ENCODE measurements at places on chromosomes 1 and 21.

DNA sequence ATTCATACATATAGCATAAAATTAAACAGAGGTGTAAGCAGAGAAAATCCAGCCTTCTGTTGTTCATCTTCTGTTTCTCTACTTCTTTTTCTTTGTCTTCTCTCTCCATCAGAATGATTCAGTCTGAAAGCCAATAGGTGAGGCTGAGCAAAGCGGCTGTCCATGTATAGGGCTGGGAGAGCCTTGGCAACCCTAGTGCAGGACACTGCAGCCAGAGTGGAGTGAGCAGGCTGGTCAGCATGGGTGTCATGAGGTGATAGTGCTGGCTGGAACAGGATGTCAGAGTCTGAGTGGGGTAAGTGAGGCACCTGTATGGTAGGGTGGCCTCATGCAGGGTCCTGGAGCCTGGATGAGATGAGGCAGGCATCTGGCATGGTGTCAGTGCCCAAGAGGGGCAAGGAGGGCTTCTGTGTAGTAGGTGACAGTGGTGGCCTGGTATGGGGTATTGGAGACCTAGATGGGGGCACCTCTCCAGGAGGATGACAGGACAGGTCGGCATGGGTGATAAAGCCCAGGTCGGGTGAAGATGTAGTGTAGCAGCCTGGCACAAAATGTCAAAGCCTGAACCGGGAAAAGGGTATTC is 45.5 kb upstream of the GTF2B start:
- DNase-seq = no peak

DNA sequence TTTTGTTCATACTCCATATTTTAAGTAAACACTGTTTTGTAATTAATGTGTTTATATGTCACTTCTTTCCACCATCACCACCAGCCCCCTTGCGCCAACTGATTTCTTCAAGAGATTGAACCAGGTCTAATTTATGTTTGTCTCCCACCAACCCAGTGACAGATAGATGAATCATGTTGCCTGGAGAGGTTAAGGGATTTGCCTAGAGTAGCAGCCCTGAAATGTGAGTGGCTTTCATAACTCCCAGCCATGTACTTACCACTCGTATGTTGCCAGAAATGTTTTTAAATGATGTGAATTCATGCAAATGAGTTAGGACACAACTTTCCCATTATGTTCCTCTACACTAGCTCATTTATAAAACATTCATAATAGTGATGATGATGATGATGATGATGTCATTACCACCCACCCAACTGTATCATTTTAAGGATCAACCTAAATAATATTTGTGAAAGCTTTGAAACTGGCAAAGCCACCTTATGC is 86.9 kb downstream of the LRRC8D start:
- DNase-seq = no peak

- peak; percentile 55 for DNase-seq
These were observed 106.0 kb downstream of the SLC45A1 start for GRCh38 chr1:8423692-8424538.

GRCh38 chr21:44749759-44750674 is 38.6 kb upstream of the TSPEAR start:
- DNase-seq = no peak

DNA sequence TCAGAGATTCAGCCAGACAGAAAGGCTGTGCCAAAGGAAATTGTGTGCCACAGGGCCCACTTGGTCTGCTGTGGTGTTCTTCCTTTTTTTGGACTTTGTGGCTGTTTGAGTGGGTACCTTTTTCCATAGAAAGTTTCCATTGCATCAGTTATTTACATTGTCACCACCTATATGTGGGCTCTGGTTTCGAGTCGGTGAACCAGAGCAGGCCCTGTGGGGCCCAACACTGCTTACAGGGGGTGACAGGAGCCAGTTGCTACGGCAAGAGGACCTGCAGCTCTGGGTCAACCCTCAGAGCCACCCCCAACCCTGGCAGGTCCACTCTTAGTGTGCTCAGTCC is 157.0 kb upstream of the EDN2 start:
- peak; percentile 42 for DNase-seq

DNA sequence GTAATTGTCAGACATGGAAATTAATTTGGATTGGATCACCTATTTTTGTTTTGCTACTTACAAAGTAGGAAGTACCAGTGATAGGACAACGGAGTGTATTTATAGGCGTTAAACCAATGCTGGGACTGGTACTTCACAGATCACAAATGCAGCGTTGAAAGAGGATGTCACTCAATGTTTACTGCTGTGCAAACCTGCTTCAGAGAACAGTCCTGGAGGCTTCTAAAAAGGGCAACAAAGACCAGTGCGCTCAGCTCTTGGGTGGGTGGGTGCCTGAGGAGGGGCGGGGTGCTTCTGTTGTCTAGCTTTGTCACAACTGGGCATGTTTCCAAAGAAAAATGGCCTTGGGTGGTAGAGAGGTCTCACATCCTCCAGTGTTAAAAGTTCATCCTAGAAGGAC is 2.1 kb downstream of the C1orf21 start:
- no peak for DNase-seq

DNA sequence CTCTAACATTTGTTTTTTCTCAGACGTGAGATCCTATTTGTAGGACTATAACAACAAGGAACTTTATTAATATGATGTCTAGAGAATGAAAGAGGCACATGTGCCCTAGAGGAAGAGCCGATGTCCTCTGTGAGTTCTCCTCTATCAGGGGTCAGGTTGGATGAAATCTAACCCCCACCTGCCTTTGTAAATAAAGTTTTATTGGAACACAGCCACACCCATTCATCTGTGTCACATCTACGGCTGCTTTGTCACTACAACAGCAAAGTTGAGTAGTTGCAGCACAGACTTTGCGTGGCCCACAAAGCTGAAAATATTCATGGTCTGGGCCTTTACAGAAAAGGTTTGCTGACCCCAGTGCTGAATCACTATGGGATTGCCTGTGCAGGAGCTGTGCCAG is 571 bp upstream of the CAPN9 start:
- DNase-seq = no peak

GRCh38 chr1:54273092-54273794 is 73.3 kb downstream of the MRPL37 start:
- DNase-seq = no peak

DNA sequence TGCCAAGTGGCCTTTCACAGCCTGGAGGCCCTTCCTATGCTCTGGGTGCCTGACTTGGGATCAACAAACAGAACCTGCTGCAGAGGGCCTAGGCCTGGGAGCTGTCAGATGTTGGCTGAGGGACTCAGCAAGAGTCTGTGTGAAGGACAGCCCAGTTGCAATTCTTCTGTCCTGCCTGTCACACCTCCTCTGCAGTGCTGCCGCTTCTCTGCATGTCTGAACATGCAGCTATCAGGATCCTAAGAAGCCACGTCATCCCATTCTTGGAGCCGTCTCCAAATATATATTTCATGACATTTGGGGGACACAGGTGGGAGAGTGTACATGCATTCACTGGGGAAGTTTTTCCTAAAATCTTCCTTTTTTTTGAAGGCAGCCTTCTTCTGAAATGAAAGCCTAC is 8.6 kb downstream of the FCAMR start:
- no peak for DNase-seq

DNA sequence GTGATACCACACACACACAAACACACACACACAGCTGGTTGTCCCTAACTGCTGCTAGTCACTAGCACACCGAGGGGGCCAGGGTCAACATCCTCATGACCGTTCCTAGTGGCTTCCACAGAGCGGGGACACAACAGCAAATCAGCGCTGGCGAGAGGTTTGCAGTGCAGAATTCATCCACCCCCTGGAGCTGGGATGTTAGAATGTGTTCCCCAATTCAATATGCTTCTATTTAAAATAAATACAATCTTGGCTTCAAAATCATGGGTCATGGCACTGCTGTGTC is 16.2 kb upstream of the C2CD2 start:
- DNase-seq = no peak

DNA sequence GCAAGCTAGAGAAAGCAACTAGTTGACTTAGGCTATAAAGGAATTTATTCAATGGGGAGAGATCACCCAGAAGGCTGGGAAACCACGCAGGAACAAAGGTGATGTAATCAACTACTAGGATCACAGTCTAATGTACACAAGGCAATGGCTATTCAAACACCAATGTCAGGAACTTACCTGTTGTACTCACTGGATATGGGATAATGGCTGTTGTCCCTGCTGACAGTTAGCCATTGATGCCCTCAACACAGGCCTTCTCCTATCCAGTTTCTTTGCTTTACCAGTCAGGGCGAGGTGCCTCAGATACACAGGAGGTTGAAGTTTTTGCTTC is 32.3 kb downstream of the C21orf91 start:
- DNase-seq = no peak

DNA sequence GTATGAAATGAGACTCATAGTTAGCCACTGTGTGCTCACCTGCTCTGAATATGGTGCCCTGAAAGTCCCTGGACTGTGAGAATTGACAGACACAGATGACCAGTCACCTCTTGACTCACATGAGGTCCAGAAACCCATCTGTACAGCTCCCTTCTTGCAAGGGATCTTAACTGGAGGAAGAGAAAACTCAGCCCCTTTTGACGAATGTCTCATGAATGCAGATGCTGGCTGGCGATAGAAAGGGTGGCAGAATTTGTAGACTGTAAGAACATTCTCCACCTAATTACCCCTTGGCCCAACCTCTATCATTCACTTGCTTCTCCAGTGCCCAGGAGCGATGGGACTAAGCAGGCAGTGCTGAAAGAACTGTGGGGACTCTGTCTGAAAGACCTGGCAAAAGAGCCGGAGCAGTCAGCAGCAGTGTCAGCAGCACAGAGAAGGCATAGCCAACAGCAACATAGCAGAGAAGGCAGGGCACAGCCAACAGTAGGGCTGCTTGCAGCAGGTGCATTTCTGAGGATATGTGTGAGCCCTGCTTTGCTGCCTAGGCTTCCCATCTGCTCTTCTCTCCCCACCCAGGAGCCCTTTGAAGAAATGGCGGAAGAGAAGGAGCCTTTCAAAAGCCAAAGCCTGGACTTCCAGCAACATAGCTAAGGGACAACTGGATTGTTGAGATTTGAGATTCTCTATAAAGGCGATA is 25.8 kb upstream of the IFNGR2 start:
- DNase-seq = no peak

DNA sequence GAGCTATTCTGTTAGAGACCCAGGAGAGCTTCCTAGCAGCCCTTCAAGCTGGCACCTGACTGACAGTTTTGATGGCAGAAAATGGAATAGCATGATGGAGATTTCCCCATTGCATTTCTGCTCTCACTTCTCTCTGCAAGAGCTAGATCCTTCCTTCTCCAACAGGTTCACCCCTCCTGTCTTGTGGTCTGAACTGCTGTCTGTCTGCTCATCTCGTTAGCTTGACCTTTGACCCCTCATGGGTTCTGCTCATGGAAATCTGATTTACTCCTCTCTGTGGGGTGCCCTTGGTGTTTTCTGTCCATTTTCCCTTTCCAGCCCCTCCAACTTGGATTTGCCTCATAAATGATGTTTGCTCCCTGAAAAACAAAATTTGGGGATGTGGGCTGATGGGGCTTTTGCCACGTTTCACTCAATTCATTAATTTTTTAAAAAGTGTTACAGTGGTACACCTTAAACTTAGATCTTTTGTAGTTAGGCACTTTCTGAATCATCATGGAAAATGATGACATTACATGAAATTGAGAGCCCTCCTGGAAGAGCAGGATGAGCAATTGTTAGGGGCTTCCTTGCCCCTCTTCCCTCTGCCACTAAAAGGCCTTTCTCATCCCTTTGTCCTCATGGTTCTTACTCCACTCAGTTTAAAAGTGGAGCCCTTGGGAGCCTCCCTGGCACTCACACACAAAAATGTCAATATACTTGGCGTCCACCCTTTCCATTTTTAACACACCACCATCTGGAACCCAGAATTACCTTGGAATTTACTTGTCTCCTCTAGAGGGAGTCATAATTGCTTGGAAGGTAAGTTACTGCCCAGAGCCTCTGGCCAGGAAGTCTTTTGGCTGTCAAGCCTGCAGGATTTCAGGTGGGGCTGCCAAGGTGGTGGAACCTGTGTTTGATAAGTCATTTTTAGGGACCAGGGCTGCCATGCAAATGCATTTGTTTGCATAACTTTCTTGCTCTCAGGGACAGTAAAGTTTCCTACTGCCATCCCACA is 31.9 kb upstream of the IL19 start:
- no peak for DNase-seq

DNA sequence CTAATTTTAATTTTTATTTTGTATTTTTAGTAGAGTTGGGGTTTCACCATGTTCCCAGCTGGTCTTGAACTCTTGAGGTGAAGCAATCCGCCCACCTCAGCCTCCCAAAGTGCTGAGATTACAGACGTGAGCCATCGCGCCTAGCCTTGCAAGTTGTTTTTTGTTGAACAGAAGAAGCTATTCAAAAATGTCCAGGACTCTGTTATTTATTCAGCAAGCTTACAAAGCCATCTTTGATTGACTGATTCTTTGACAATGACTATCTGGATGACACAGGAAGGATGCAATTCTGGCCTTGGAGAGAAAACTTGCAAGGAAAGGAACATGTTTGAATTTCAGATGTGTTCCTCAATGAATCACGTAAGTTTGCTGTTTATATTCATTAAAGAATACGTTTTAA is 63.5 kb downstream of the MAP3K7CL start:
- no peak for DNase-seq

DNA sequence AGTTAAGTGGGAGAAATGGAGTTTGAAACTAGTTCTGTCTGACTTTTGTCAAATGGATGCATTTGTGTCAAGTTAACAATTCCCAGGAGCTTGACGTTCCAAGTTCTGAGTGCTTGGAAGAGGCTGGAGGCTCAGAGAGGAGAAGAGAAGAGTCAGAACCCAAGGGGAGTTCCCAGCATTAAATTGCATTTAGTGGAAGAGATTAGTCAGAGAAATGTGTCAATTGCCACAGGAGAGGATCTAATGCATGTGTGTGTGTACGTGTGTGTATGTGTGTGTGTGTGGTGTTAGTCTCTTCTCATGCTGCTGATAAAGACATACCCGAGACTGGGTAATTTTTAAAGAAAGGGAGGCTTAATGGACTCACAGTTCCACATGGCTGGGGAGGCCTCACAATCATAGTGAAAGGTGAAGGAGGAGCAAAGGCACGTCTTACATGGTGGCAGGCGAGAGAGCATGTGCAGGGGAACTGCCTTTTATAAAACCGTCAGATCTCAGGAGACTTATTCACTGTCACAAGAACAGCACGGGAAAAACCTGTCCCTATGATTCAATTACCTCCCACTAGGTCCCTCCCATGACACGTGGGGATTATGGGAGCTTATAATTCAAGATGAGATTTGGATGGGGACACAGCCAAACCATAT is 101.5 kb upstream of the TMEM51 start:
- DNase-seq = no peak

DNA sequence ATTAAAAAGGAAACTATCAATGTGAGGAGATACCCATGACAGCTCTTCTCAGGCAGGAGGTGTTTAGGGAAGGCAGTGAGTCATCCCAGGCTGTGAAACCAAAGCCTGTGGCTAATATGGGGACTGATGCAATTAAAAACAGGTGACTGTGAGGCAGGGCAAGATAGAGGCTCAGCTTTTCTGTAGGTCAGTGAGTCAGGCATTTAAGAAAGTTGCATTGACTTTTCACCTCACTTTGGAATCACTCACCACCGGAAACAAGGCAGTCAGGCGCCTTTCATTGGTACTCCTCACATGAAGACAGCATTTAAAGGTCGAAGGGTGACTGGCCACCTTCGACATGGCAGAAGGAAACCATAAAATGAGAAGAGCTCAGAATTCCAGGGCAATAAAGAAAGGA is 54.5 kb downstream of the PAPPA2 start:
- DNase-seq = no peak
